ENCODE measurements at places on chromosomes 7 and 10.

- no peak for DNase-seq
Measured at GRCh38 chr7:151078233-151079040, 2.2 kb downstream of the FASTK start.

GRCh38 chr10:124632064-124632531, 112.1 kb downstream of the FAM53B start:
- DNase-seq: peak; percentile 3

DNA sequence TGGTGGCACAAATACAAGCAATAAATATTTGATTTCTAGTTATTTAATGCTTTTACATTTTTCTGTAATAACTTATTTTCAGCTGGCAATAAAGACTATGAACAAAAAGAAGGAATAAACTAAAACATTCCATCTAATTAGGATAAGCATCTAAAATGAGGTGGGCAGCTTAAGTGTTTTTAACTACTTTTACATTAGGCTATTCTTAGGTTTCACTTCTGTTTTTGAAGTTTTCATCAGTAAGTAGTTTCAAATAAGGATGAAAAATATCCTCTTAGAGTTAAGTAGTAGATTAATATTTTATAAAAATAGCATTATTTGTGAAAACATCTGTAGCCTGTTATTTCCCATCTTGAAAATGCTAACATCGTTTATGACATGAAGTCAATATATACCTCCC, 15.9 kb downstream of the NT5C2 start:
- DNase-seq: no peak

DNA sequence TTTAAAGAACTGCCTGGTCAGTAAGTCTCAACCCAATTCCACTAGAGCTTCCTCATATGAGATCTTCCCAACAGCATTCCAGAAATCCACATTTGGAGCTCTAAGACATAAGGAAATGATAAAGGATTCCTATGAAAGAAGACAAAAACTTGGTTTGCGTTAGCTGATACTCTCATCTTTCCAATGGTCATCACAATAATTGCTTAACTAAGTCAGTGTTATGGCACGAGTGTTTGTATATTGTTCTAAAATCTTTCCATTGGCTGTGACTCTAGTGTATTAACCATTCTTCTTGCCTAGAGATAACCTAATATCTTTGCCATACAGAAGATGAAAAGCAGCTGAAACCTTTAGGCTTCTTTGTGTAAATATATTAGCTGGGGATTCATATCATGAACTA, 289.0 kb downstream of the SNX13 start:
- DNase-seq: no peak

- DNase-seq: no peak
Measured at GRCh38 chr7:102459221-102459844, 5.3 kb downstream of the ALKBH4 start.

DNA sequence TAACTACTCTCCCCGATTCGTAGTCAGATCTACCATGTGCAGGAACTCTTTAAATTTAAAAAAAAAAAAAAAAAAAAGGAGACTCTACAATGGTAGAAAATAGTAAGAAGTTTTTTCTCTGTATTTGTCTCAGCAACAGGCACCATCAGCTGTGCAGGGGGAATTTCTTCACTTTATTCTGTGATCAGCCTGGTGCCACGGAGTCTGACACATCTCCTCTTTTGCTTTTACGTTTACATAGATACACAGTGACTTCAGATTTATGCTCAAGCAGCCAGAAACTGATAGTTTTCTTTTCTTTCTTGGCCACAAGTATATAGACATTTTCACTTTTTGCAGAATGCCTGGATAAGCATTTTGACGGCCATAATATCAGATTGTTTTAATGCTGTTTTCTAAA, 190.6 kb upstream of the AKR1E2 start:
- no peak for DNase-seq

DNA sequence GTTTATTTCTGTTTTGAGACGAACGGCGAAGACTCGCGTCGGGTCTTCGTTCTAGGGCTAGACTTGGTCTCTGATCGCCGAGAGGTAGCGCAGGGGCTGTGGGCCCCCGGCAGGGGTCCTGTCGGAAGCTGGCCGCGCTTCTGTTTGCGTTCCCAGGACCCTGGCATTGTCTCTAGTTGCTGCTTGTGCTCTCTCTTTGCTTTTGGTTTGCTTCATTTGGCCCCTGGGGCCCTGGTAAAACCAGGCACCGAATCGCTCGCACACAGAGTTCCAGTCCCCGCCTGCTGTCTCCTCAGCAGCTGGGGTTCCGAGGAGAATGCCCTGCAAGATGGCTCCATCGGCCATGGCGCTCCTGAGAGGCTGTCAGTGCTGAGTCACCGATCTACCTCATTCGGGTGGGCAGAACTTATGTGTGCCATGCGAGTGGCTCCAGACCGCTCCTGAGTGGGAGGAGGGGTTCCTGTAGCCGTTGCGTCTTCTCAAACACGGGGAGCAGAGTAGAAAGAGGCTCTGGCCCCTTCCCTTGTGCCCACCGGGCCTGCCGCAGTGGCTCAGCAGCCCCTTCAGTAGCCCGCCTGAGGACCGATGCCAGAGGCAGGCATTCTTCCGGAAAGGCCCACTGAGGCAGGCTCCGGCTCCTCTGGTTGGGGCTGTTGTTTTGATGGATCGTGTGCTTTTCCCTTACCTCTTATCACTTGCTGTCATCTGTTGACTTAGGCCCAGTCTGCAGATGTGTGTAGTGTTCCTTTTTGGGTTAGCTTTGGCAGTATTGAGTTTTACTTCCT, 826 bp downstream of the CHPF2 start:
- DNase-seq: no peak

GRCh38 chr7:680411-681127, 45.9 kb upstream of the DNAAF5 start:
- no peak for DNase-seq

DNA sequence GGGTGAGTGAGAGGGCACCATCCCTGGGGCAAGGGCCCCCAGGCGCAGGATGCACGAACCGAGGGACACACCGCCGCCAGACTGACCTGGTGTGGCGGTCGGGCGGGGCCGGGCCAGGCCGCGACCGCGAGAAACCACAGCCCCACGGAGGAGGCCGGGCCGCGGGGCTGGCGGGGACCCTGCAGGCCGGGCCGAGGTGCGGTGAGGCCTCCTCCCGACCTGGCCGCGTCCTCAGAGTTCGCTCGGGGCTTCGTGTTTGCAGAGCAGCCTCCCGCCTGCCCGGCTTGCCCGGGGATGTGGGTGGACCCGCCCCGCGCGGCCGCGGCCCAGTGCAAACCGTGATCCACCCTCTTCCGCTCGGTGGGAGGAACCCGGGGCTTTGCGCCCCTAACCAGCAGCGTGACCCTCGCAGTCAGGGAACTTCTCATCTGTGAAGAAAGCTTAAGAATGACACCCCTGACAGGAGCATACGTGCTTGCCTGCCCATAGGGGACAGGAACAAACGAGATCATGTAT, 20.6 kb upstream of the HOXA13 start:
- DNase-seq: no peak

DNA sequence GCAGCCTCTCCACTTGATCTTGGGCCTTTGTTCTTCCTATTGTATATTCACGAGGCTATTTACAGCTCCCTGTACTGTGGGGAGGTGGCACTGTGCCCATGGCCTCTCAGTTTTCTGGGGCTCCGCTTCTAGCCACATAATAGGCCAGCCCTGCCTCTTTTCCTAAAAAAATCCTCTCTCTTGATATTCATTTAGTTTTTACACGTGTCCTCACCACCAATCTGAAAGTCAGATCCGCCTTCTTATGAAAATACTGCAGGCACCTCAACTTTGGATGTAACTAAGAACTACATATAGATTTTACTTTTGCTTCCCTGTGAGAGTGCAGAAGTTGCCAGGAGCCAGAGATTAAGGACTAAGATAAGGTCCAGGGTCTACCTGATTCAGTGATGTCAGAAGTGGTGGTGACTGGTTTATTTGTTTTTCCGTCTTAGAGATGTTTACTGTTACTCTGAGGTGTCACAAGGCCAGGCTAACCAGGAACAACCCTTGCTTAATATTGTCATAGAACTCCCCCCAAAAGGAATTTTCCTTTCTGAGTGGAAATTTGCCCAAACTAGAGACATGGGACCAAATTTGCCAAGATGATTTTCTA, 7.8 kb downstream of the BAMBI start:
- DNase-seq: no peak

- no peak for DNase-seq
Measured at GRCh38 chr7:1925973-1926907, 256.2 kb downstream of the ELFN1 start.

GRCh38 chr7:76343294-76343930, 15.4 kb downstream of the YWHAG start:
- DNase-seq: no peak

DNA sequence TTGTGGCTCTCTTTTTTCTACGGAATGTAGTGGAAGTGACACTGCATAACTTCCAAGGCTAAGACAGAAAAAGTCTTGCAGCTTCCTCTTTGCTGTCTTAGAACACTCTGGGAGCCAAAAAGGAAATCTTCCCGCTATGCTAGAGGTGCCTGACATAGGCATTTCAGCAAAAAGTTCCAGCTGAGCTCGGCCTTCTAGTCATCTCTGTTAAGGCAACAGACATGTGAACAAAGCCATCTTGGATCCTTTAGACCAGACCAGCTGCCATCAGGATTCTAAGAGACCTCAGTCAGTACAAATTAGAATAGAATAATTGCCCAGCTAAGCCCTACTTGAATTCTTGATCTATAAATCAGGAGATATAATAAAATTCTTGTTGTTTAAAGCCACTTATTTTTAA, 16.3 kb upstream of the COL1A2 start:
- DNase-seq: no peak

DNA sequence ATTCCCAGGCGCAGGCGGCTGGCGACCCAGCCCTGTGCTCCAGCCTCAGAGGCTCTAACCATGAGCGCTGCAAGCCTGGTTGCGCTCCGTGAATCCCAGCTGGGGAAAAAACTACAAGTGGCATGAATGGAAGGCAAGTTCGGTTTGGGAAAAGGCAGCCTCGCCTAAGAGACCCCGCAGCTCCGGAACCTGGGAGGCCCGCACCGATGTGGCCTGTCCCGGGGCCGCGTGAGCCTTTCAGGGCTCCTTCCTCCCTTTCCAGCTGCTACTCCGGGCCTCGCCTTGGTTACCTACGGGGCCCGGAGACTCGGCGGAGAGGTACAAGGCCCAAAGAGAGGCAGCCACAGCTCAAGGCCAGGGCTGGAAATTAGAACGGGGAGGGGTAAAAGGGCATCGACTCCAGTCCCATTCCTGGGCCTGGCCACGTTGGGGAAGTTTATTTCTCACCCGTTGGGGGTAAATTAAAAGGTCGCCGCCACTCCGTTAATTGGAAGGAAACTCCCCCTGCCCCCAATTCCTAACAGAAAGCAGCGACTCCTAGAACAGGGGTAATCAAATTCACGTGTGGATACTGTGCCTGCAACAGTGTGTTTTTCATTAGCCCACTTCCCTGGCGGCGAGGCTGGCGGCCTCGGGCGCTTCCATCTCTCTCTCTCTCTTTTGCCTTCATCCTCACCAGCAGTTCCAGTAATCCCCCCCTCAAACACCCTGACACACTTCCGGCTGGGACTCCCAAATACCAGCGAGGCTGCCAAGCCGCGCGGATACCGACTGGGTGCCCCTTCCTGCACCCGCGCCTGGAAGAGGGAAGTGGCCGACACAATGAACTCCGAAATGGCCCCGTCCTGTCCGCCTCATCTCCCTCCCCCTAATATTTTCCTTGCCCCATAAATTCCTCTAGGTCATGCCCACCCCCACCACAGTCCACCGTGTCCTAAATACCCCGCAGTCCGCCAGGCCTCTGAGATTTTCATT, 1.5 kb upstream of the HOXA9 start:
- DNase-seq: no peak

DNA sequence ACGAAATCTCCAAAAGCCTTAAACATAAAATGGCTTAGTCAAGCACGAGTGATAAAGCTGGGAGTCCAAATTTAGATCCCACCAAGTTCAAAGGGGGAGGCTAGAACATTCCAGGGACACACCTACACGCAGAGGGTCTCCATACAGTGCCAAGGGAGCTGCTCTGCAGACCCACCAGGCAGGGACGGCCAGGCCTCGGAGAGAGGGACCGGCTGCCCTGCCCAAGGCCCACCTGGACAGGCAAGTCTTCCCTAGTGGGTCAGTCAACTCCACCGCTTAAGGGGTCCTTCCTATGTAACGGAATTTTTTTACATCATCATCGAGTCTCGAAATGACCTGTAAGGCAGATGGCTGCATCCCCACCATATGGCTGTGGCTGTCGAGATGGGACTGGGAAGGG, 28.5 kb downstream of the AMZ1 start:
- no peak for DNase-seq

DNA sequence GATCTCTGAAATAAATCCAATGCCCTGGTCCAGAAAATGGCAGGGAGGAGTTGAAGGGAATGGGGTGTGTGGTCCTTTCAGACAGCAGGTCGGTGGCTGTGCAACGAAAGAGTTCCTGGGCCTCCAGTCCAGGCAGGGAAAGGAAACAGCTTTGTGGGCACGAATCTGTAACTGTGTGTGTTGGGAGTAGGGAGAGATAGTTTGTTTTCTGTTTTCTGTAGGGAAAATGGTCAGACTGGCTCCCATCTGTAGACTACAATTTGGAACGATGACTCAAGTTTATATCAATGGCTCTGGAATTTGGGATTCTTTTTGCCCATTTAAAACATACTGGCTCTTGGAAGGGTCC, 2.6 kb upstream of the HOXA9 start:
- no peak for DNase-seq

DNA sequence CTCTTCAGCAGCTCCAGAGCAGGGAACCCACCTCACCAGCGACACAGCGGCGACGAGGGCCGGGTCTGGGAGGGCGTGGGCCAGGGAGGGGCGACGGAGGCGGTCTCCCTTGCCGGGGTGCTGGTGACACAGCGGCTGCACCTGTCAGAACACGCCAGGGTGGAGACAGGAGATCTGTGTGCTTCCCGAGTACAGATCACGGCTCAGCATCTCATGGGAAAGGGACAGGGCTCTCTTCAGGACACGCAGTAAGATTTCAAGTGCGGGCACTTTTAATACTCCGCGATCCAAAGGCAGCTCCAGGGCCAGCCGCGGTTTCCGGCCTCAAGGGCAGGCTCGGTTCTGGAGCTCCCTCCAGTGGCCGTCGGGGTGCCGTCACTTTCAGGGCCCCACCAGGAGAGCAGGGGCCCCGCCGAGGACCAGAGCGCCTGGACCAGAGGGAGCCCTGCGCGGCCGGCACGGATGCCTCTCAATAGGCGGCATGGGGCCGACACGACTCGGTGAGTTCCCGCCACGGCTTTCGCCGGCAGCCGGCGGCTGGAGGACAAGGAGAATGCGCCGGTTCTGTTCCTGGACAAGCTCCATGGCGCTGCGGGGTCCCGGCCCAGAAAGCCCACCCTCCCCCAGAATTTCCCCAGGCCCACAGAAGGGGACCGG, 21.4 kb downstream of the GPR146 start:
- DNase-seq: no peak

DNA sequence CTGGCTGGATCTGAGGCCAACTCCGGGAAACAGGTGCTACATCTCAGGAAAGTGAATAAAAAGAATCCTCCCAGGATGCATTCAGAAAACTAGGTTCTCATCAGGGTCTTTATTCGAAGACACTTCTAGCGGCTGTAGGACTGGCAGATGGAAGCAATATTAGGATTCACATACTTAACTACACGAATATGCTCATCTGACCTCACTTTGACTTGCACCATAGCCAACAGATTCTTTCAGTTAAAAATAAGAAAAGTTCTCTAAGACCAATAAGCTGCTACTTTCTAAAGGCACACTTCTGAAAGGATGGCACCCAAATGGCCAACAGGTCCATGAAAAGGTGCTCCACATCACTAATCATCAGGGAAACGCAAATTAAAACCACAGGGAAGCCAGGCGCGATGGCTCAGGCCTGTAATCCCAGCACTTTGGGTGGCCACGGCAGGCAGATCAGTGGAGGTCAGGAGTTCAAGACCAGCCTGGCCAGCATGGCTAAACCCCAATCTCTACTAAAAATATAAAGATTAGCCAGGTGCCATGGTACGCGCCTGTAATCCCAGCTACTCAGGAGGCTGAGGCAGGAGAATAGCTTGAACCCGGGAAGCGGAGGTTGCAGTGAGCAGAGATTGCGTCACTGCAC, 258.0 kb downstream of the ZMYND11 start:
- DNase-seq: no peak

All from NCI-H524 treated with DMSO at 0.1 percent for 48 hours (cell line).